Hematopoietic multipotent progenitor cell treated with erythropoietin and hydrocortisone succinate and interleukin-3 and kit ligand, for 17 days (in vitro differentiated cells): ENCODE measurements at places on chromosomes 3 and 15.

- DNase-seq, result no peak
Measured at GRCh38 chr3:192090586-192090985, 629.6 kb downstream of the PYDC2 start.

- no peak for DNase-seq
Measured at GRCh38 chr3:141065258-141065657, 14.1 kb downstream of the SPSB4 start.

- DNase-seq, result no peak
Measured at GRCh38 chr3:20235796-20236195, 49.8 kb upstream of the SGO1 start.

DNA sequence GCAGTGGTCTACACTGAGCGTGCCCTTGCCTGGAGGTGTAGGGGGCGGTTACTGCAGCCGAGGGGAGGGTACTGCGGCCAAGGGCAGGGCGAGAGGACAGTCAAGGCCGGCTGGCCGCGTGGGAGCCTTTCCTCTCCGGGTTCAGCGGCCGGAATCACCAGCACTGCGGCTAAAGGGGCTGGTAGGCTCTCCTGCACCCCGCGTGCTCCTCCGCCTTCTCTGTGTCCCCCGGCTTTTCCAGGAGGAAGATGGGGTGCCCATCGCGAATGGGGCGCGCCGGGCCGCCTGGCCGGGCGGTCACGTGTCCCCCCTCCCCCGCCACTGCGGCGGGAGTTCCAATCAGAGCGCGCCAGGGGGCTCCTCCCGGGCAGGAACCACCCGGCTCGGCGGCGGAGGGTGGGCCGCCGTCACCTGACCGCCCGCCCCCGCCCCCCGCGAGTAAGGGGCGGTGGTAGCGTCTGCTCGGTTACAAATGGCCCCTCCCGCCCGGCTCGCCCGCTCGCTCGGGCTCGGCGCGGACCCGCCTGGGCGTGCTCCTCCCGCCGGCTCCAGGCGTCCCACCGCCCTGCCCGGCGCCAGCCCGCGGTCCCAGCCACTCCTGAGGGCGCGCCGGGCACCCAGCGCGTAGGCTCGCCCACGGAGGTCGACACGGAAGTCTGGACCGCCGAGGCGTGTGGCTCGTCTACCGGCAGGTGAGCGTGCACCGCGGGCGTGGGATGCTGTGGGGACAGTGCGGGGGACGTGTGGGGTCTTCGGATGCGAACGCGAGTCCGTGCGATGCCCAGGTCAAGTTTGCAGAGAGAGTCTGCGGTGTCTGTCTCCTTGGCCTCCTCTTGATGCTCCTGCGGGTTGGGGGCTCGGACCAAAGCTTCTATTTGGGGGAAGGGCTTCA lies 242.6 kb upstream of the TOPAZ1 start:
- DNase-seq, result no peak

- DNase-seq, result no peak
Measured at GRCh38 chr15:74782259-74783071, 585 bp downstream of the CSK start.

GRCh38 chr3:66863205-66864111 lies 134.6 kb upstream of the KBTBD8 start:
- no peak for DNase-seq

DNA sequence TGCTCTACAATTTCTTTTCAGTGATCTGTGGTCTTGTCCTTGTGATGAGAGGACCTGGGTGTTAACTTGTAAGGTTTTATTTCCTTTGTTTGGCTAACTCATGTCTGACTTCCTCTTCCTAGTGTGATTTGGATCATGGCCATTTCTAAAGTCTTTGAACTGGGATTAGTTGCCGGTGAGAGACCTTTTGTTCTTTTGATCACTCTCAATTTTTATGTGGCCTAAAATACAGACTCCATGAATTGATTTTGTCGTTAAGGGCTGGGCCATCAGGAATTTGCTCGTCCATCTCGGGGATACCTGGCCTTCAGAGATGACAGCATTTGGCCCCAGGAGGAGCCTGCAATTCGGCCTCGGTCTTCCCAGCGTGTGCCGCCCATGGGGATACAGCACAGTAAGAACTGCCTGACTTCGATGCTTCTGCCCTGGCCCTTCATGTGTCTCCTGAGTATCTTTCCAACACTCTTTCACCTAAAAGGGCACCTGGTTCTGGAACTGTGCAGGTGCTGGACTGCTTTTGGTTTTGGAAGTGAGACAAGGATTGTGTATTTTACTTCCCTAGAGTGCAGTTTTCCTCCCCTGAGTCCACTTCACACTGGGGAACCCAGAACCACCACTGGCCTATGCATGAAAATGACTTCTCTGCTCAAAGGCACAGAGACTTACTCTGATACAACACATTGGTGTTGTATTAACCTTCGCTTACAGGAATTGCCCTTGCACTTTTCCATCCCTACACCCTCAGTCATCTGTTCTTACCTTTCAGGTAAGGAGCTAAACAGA lies 13.1 kb upstream of the LRRC2 start:
- no peak for DNase-seq

DNA sequence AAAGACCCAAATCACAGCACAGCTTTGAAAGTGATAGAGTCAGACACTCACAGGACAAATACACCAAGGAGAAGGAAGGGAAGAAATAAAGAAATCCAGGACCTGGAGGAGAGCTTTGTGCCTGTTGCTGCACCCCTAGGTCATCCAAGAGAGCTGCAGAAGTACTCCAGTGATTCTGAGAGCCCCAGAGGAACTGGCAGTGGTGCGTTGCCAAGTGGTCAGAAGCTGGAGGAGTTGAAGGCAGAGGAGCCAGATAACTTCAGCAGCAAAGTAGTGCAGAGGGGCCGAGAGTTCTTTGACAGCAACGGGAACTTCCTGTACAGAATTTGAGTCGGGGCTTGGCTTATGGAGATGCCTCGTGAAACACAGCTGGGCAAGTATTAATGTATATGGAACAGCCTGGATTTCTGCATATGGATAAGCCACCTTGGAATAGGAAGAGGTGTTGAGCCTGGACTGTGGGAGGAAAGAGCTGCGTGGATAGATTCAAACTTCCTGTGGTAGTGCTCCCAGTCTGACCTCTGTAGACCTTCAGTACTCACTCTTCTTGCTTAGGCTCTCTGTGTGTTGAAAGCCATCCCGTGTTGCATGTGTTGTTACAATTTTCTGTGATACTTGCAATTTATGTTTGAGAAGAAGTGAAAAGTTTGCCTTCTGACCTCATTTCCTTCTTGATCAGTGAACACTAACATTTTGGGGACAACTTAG lies 6.1 kb downstream of the NGRN start:
- no peak for DNase-seq

DNA sequence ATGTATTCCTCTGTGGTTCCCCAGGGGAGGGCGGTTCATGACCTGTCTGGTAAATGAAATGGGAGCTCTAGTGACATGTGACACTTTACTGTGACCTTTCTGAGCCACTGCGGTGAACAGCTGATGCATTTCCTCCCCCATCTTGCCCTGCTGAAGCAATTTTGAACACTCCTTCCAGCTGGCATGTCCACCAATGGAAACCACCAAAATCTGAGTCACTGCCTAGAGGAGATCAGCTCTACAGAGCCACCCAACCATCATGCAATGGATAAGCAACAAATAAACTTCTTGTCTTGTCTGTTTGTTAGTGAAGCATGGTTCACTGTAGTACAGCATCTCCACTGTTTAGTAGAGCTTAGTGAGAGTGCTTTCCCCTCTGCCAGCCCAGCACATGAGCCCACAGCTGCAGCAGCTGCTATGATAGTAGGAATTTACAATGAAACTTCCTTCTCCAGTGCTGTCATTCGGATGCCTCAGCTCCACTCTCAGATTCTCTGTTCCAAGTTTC lies 479.4 kb downstream of the NTRK3 start:
- DNase-seq, result no peak

DNA sequence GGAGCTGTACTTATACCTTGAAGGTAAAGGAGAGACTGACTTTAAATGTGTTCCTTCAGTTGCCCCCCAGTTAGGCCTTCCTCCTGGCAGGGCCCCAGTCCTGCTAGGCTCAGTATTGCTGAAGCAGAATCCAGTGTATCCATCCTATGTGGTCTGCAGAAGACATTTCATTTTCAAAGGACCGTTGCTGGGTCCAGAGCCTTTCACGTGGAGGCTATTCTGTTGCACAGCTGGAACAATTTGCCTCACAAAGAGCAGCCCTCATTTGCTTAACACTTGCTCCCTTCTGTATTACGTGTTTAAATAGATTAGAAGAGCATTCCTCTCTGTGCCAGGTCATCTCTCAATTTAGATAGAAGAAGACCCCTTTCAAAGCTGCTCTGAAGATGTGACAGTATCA lies 78.9 kb upstream of the CFAP20DC start:
- DNase-seq, result no peak

DNA sequence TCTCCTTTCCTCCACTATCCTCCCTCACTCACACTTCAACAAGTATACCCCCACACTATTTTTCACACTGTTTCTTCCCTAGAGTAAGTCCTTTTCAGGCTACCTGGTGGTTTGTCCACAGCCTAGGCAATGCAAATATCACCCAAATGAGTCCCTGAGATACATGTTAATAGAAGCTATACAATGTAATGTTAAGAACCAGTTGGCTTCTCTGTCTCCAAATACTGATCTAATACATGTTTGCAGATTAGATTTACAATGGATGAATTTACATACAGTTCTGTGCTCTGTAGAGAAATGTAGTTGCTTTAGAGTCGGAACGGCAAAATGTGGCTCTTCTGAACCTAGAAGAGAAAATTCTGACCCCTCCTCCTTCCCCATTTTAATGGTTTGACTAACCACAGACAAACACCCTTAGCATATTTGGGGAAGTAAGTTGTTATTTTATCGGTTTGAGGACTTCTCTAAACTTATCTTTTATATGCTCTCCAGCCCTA lies 63.6 kb upstream of the MBNL1 start:
- DNase-seq, result peak; percentile 48

DNA sequence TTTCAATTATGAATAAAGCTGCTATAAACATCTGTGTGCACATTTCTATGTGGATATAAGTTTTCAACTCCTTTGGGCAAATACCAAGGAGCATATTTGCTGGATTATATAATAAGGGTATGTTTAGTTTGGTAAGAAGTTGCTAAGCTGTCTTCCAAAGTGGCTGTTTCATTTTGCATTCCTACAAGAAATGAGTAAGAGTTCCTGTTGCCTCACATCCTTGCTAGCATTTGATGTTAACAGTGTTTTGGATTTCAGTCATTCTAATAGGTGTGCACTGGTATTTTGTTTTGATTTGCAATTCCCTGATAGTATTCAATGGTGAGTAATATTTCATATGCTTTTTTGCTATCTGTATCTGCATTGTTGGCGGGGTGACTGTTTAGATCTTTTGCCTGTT lies 120.7 kb upstream of the MDFIC2 start:
- DNase-seq, result no peak
